ENCODE measurements at places on chromosomes 2 and 18.

- ATAC-seq: no peak
Observed at GRCh38 chr2:18301421-18302139, 258.9 kb downstream of the RDH14 start.

- no peak for ATAC-seq
Observed at GRCh38 chr2:63871864-63872263, 30.2 kb downstream of the UGP2 start.

DNA sequence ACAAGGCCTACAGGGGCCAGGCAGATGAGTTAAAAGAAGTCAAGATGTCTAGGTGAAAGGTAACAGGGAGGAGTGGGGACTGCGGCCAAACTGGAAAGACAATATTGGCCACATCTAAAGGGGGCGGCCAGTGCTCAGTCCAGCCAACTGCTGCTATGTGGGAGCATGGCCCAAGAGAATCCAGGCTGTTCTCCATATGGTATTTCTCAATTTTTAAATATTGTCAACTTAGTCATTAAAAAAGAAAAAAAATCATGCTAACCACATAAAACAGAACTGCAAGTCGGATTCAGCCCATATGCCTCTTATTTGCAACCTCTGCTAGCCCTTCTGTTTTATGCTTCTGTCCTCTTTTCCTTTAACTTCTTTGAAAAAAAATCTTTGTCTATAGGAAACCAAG lies 14.8 kb downstream of the TRABD2A start:
- ATAC-seq: no peak

- no peak for ATAC-seq
Observed at GRCh38 chr18:58402247-58402646, 226.6 kb downstream of the ALPK2 start.

DNA sequence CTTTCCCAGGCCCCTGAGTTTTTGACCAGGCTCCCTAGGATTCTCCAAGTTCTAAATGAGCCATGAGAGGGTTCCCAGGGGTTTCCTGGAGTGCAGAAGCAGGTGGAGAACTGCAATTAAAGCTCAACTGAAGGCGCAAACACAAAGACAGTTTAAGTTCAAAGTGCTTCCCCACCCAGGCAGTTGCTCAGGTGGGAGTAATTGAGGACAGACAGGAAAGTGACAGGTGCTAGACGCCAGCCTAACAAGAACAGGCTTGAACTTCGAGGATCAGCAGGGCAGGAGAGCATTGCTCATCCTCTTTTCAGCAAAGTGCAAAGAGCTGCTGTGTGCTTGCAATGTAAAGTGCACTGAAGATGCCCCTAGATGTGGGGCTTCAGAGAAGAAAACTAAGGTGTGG lies 77.2 kb upstream of the ST8SIA3 start:
- ATAC-seq: no peak

- no peak for ATAC-seq
Observed at GRCh38 chr2:159811232-159811631, 13.2 kb upstream of the CD302 start.

GRCh38 chr18:74480149-74480651 lies 16.0 kb upstream of the CNDP2 start:
- ATAC-seq: no peak

DNA sequence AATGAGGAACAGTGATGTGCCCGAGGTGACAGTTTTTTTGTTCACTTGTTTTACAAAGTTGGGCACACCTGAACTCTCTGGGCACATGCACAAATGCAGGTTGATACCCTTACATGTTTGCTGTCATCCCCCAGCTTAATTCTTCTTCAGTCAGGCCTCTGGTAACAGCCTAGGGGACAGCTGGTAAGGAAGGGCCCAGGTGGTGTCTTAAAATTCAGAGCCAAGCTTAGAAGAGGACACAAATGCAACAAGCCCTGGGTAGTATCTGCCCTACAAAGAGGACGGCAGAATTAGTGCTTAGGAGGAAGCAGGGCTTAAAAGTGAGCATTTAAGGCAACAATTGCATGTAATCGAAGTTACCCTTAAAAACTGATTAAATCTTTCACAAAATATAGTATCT lies 171.9 kb upstream of the ACAA2 start:
- ATAC-seq: no peak

DNA sequence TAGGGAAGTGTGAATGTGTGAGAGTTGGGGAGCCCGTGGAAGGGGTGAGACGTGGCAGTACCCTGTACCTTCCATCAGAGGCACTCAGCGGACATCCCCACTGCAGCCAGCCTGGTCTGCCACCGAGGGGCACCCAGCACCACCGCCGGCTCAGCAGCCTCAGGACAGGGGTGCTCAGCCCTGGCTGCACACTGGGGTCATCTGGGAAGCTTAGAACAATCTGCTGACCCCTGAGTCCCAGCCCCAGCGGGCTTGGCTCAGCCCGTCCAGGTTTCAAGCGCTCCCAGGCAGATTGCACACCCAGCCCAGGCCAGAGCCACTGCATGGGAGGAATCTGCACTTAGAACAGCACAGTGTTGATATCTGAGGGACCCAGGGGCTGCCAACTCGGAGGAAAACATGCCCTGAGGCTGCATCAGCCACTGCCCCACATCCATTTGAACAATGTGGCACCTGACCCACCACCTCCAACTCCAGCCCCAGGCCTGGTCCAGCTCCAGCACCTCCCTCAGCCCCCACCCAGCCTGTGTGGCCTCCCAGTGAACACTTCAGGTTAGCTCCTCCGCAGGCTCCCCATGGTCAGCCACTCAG lies 147.1 kb upstream of the OTOS start:
- no peak for ATAC-seq
